Myometrial cell (primary cell): ENCODE measurements at places on chromosomes 1 and 21. TPM values are rescaled to one million over a fixed set of nuclear protein-coding genes. Genes with fewer than 3 reads are reported as not detected.

ADAMTSL4 gene
- total RNA-seq = 13.8 and 14.9 TPM in 2 replicates

OR2T11 gene
- not detected in 2 replicates for total RNA-seq

PLXNA2 gene
- total RNA-seq = 5.5 and 9.4 TPM in 2 replicates

TMEM200B gene
- 21.0 and 27.6 TPM in 2 replicates for total RNA-seq
